NAMALWA (cell line): ENCODE measurements at places on chromosomes 5 and 9.

GRCh38 chr9:99416007-99416406 is 193.9 kb downstream of the SEC61B start:
- DNase-seq: no peak

- peak; percentile 42 for DNase-seq
Measured at GRCh38 chr5:119353213-119353612, 2.6 kb upstream of the TNFAIP8 start.

- no peak for DNase-seq
Measured at GRCh38 chr9:4739587-4740387, 1.2 kb downstream of the AK3 start.

- no peak for DNase-seq
Measured at GRCh38 chr9:121824651-121825030, 173.2 kb downstream of the DAB2IP start.

GRCh38 chr9:3464033-3464638 is 61.7 kb downstream of the RFX3 start:
- no peak for DNase-seq

DNA sequence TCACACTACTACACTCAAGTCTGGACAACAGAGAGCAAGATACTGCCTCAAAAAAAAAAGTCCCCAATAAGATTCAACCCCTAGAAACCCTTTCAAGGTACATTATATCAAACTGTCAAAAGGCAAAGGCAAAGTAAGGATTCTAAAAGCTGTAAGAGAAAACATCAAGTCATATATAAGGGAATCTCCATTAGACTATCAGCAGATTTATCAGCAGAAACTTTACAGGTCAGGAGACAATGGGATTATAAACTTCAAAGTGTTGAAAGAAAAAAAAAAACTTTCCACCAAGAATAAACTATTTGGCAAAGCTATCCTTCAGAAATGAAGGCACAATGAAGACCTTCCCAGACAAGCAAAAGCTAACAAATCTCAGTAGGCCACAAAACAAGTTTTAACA is 63.5 kb upstream of the DMRT1 start:
- DNase-seq: no peak

DNA sequence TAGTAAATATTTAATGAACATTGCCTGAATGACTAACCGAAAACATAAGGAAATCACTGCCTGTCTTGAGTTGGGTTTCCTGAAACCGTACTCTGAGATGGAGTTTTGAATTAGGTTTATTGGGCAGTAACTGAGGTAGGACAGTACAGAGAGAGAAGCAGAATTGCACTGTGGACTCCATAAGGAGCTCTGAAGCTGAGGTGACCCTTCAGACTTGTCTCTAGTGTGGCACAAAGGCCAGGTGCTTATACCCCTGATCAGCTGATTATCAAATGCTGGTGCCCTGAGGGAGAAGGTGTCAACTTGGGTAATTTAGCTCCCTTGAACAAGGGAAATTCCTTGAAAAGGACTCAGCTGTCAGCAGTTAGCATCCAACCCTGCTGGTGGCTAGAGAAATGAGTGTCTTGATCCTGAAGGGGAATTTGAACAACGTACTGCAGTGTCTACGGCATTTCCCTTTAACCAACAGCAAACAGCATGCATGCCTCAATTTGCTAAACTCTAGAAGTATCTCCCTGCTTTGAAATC is 135.0 kb upstream of the SMARCA2 start:
- no peak for DNase-seq

DNA sequence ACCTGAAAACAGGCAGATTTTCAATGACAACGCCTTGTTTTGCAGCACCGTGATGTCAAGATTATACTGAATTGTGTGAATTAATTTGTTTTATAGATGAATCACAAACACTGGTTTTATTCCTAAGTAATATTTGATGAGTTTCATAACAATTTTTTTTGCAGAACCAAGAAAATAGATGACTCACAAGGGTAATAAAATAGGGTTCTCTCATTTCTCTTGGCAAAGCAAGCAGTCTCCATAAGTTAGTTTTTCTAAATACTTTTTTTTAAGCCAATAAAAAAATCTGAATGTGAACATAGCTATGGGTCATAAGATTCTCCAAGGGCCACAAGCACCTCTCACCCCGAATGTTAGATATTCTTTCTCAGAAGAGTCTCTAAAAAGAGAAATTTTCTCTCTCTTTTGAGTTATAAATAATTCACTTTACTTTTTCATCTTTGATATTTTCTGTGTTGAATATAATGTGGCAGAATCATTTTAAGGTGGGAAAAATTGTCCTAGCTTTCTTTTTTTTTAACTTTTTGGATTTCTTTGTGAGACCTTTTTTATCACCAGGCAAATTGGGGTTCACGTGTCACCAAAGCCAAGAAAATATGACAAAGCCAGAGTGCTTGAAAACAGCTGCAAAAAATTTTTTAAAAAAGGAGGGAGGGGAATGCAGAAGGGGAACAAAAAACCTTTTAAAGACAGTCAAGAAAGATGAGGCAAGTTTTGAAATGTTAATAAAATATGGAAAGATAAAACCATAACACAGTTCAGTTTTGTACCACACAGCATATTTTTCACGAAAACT is 174.6 kb upstream of the DAPK1 start:
- no peak for DNase-seq

GRCh38 chr9:27549196-27549755 is 19.7 kb upstream of the MOB3B start:
- no peak for DNase-seq

GRCh38 chr9:6671416-6671815 is 25.9 kb upstream of the GLDC start:
- DNase-seq: no peak

DNA sequence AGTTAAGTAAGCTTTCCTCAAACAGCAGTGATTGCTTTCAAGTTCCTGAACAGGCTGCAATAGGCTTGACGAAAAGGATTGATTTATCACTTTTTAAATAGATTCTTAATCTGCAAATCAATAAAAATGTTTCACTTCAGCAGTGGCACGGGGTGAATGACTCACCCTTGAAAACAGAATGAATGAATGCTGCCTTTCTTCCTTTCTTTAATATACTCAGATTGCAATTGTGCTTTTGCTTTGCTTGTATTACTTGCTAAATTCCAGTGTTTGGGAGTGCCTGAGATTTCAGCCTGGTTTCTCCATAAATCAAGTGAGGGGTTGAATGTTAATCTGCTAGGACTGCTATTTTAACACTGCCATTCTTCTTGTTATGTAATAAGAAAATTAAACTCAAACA is 1293.8 kb downstream of the PTPRD start:
- DNase-seq: no peak

- DNase-seq: peak; percentile 58
Measured at GRCh38 chr9:110156902-110157301, 51.1 kb downstream of the C9orf152 start.

DNA sequence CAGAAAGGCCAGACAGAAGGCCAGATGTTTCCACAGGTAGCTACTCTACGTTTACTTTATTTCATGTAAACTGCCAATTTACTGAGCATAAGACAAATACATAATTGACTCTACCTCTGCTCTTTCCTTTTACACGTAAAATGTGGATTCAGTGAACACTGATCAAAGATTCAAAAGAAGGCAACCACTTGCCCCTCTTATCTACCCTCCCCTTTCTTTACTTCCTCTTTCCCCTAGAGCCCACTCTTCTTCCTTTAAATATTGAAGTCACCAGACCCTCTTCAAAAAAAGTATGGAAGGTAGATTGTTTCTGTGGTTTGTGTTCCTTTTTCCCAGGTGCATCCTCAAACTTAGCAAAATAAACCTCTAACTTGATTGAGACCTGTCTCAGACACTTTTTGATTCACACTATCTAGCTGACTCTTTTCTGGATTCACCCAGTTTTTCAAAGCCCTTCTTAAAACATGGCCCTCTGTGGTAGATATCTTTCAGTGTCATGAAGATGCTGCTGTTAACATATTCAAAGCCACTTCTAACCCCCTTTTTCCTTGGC is 6.7 kb downstream of the FAM114A2 start:
- no peak for DNase-seq

- no peak for DNase-seq
Measured at GRCh38 chr9:136403915-136404800, 4.2 kb upstream of the SNAPC4 start.

DNA sequence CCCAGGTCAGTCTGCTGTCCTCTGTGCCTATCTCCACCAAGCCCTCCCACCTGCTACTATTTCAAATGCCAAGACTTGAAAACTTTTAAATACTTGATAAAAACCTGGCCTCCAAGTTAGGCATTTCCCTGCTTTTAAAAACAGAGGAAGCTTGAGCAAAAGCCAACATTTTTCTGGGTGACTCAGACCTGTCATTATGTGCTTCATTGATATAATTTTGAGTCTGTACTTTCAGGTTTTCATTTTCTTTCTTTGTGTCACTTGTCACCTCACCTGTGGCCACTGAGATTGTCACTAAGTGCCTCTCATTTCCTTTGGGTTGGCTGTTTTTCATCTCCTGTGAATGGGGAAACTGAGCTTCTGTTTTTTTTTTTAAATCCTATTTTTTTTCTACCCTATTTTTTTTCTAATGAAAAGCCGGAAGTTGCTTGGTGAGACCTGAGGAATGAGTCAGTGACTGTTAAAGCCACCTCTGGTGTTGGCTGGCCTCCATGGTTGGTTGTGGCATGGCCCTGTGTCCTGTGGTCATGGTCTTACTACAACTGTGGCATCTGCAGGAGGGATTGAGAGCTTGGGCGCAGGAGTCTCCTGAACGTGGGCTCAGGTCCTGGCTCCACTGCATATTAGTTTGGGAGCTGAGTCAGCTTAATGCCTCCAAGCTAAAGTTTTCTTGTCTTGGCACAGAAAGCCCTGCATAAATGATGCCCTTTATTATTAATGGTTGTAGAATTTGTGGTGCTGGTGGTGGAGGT is 56.7 kb downstream of the ARHGAP26 start:
- no peak for DNase-seq

DNA sequence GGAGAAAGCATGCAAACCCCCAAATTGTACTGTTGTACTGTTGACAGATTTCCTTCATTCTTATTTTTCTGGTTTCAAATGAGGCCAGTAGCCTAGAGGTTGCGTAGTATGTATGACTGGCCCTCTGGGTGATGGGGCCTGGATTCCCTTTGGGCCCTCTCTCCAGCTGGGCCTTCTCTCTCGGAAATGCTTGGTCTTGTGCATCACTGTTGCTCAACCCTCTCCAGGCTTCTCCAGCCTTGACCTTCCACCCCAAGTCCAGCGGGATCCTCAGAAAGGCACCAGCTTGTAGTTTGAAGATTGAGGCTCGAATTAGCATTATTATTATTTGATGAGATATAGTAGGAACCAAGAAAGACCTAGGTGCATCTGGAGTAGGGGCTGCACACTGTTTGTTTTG is 87.0 kb downstream of the ANGPTL2 start:
- DNase-seq: no peak

- no peak for DNase-seq
Measured at GRCh38 chr9:105216440-105217178, 27.8 kb upstream of the SLC44A1 start.

GRCh38 chr5:164203581-164204225 is 698.3 kb downstream of the MAT2B start:
- DNase-seq: no peak

DNA sequence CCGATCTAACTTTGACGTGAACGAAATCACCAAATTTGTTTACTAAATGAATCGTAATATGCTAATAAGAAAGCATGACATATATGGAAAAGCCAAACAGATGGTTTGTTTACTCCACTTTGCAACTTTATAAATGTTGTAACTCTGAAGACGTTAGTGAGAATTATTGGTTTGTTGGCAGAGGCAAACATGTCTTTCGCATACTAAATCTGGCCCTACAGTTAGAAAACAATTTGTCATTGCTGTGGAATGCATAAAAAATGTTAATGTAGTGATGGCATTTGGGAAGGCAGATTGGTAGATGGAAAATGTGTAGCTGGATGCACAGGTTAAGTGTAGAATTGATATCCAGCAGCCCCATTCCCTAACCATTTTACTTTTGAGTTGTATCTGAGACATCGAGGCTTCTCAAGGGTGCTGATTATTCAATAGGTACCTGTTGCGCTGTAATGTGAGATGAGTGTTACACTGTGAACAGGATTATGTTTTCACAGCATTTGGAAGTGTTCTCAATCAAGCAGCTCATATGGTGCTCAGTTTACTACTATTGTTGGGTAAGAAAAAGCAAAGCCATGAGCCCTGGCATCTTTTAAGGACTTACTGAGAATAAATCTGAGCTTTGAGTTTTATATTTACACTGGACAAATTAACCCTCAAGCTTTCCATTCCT is 444.8 kb downstream of the BNC2 start:
- DNase-seq: no peak

DNA sequence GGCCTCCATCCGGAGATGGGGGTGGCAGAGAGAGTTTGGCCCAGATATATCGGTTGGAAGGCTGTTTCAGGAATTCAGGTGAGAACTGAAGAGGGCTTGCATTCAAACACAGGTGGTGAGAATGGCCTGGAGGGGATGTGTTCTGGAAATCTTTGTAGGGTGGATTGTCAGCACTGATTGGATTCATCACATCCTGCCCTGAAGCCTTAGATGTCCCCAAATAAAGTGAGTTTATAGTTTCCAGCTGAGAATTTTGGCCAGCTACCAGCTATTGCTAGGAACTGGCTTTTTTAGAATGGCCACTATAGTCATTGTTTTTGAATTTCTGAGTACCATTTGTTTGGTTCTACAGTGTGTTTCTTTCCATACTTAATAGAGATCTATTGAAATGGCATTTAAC is 46.1 kb upstream of the ANKH start:
- no peak for DNase-seq

DNA sequence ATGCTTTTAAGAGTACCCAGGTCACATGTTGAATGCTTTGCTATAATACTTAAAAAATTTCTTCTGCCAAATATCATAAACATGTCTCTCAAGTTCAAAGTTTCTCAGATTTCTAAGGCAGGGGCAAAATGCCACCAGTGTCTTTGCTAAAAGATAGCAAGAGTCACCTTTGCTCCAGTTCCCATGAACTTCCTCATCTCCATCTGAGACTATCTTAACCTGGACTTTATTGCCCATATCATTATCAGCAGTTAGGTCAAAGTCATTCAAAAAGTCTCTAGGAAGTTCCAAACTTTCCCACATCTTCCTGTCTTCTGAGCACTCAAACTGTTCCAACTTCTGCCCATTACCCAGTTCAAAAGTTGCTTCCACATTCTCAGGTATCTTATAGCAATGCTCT is 307.6 kb upstream of the TNC start:
- no peak for DNase-seq

GRCh38 chr5:78526049-78526525 is 122.5 kb downstream of the LHFPL2 start:
- no peak for DNase-seq

- DNase-seq: no peak
Measured at GRCh38 chr5:174329738-174330137, 284.2 kb downstream of the NSG2 start.

DNA sequence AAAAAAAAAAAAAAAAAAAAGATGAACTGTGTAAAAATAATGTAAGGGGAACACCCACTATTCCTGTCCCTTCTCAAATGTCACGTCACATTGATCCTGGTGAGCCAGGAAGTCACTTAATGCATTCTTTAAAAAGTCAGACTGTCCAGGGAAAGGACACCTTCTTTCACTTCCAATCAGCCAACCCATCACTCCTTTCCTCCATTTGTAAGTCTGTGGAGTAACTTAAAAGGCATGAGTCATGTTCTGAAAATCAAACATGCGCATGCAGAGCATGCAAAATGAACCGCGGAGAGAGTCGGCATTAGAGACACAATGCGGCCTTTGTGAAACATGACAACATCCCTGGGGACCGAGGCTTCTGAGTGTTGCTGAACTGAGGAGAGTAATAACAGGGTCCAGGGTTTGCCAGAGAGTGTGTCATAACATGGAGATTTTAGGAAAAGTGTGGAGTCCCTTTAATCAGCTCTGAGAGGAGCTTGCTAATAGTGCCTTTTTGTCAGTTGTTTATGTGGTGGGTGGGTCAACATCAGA is 77.6 kb upstream of the SEMA6A start:
- DNase-seq: peak; percentile 8
